ENCODE measurements at places on chromosomes 13 and 19. TPM values are rescaled to one million over a fixed set of nuclear protein-coding genes. Genes with fewer than 3 reads are reported as not detected.

- DNase-seq, result no peak
Observed at GRCh38 chr13:79806821-79807220, 325.9 kb downstream of the NDFIP2 start.

DNA sequence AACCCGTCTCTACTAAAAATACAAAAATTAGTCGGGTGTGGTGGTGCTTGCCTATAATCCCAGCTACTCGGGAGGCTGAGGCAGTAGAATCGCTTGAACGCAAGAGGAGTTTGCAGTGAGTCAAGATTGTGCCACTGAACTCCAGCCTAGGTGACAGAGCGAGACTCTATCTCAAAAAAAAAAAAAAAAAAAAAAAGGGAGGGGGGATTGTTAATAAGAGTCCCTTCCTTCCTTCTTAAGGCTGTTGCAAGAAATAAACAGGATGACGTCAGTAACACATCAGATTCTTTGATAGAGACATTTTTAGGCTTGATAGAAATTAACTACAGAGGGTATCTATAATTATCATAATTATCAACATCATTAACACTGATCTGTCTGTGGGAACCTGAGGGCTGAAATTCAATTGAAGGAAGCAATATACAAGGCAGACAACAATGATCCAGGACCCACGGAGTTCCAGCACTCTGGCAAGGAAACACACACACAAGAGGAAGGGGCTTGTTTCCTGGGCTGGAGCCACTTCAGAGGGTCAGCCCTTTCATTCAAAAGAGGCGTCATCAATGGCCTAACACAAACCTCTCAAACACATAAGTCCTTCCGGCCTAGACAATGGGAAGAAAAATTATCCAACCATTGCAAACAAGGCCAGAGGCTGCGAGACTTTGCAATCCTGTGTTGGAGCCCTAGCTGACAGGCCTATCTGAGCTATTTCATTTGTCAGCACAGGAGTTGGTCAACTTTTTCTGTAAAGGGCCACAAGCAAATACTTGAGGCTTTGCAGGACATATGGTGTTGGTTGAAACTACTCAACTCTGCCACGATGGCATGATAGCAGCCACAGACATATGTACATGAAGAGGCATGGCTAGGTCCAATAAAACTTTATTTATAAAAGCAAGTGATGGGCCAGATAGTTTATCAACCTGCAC, 105.2 kb downstream of the INSR start:
- DNase-seq, result no peak

GRCh38 chr13:33106656-33107360, 90.6 kb downstream of the KL start:
- DNase-seq, result no peak

- DNase-seq, result no peak
Observed at GRCh38 chr19:40508739-40509260, 42.0 kb downstream of the SPTBN4 start.

GRCh38 chr19:50467566-50467965, 8.7 kb upstream of the EMC10 start:
- no peak for DNase-seq

GRCh38 chr19:55101261-55101660, 16.2 kb downstream of the PPP1R12C start:
- no peak for DNase-seq

- no peak for DNase-seq
Observed at GRCh38 chr19:15114153-15114540, 6.9 kb downstream of the SYDE1 start.

- no peak for DNase-seq
Observed at GRCh38 chr13:28707629-28708427, 10.9 kb downstream of the SLC46A3 start.

GRCh38 chr19:42252365-42253244, 2.3 kb downstream of the ERF start:
- no peak for DNase-seq

DNA sequence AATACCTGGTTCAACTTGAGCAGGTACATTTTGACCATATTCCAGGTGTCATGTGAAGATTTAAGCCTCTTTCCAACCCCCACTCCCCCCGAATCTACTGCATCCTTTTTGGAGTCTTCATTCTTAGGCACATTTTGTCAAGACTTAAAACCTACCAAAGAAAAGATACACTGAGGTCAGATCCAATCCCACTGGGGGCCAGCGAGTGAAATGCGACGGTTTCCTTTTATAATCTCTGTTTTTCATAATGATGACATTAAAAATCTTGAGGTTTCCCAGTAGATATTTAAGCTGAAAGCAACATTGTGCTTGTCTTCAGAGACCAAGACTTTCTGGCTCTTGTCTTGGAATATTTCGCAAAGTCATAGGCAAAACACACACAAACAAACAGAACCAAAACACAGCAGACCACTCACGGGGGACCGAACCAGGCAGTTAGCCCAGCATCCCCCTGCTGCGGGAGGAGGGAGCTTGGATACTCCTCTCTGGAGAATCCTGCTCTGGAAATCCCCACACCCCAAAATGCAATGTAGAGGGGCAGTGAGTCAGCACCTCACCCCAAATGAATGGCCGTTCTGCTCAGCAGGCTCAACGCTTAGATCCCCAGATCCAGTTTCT, 506 bp upstream of the GAS6 start:
- DNase-seq, result no peak

DNA sequence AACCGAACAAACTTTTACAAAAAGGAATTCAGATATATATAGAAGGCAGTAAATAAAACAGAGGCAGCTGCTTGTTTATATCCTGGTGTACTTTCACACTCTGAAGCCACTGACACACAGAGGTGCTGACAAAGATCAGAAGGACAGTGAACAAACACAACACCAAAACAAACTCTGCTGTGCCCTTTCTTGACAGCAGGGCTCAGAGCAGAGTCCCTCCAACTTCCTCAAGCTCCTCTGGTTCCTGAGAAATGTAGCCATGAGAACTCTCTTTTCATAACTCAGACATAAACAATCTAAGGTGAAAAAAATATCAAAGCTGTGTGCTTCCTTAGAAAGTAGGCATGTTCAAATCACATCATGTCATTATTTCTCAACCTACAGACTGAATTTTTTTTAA, 1052.8 kb upstream of the SPRY2 start:
- DNase-seq, result no peak

GRCh38 chr19:8611391-8611876, 919 bp upstream of the ADAMTS10 start:
- DNase-seq, result no peak

Gene ETHE1
- total RNA-seq, result 47.4 TPM

Gene GPR4
- 12.8 TPM for total RNA-seq

Gene CDC42EP5
- 38.9 TPM for total RNA-seq

Gene UNC13A
- total RNA-seq, result 0.60 TPM

Gene ZNF790
- 4.5 TPM for total RNA-seq

Measured in tibial nerve (tissue), 4 donors.